ENCODE measurements at places on chromosomes 12 and 14. TPM values are rescaled to one million over a fixed set of nuclear protein-coding genes. Genes with fewer than 3 reads are reported as not detected.
A peak's percentile ranks its signal among the peaks of the same experiment; 100 is the strongest.

Gene SYCP3
- total RNA-seq: not detected

Gene MYO1H
- total RNA-seq: not detected

Gene NRXN3
- total RNA-seq: not detected

Gene NUP107
- 58.3 TPM for total RNA-seq

Gene RASAL1
- 3.1 TPM for total RNA-seq

Gene KCNJ8
- not detected for total RNA-seq

Gene MUCL1
- not detected for total RNA-seq

Gene CLEC4C
- not detected for total RNA-seq

Gene LHX5
- not detected for total RNA-seq

Gene CMA1
- not detected for total RNA-seq

Gene SRGAP1
- 0.10 TPM for total RNA-seq

Gene SMCO3
- not detected for total RNA-seq

Gene CNTN1
- total RNA-seq: not detected

- no peak for DNase-seq
Observed at GRCh38 chr14:71595441-71595840, 336.8 kb upstream of the RGS6 start.

DNA sequence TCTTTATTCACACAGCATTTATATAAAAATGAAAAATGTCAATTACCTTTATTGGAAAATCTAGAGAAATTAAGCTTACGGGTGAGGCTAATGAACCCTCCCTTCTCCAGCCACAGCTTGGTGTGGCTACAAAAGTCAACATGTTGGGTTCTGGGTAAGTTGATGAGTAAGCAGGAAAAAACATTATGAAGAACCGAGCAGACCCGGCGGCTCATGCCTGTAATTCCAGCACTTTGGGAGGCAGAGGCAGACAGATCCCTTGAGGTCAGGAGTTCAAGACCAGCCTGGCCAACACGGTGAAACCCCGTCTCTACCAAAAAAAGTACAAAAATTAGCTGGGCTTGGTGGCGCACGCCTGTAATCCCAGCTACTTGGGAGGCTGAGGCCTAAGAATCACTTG lies 10.9 kb downstream of the NAA25 start:
- DNase-seq: no peak

DNA sequence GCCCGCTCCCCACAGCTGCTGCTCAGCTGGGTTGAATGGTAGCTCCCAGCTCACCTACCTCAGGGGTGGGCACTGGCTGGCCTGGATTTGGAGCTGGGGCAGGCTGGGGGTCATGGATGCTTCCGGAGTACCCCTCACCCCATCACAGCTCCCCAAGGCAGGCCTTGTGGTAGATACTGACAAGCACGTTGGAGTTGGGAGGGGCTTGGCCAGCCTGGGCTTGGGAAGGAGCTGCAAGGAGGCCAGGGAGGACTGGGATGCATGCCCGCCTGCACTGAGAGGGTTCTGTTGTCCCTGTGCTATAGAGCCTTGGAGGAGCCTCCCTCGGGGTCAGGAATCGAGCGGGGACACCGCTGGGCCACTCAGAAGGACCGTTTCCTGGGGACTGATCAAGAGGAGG lies 14.2 kb downstream of the TMEM63C start:
- DNase-seq: peak; percentile 55

GRCh38 chr14:73741386-73741875 lies 27.2 kb upstream of the PNMA1 start:
- DNase-seq: no peak

DNA sequence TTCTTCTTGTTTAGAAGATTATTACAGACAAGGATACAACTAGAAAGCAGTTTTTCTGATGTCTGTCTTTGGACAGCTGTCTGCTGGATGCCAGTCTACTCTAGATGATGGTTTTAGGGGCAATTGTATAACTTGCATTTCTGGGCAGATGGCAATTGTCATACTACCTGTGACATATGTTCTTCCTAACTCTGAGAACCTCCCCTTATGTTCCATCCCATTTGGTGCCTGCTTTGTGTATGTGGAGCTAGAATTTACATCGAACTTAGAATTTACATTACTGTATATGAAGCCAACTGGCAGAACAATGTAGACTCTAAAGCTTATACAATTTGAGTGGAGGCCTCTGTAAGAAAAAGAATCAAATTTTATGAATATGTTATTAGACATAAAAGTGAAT lies 430.2 kb upstream of the SEL1L start:
- DNase-seq: no peak

- DNase-seq: no peak
Observed at GRCh38 chr14:25108291-25108690, 58.3 kb upstream of the STXBP6 start.

DNA sequence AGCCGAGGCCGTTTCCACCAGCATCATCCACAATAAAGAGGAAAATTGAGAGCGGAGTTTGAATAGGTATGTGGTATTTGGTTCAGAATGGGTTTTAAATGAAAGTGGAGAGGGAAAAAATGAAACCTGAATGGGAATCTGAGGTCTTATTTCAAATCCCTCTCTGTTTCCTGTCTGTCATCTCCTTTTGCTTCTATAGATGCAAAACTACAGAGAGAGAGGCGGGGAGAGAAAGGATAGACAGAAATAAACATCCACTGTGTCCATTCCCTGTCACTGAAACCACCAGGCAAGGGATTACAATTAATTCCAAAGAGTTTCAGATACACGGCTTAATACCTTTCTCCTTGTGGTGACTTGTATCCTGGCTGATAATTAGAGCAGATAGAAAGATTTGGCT lies 102.3 kb downstream of the DAD1 start:
- no peak for DNase-seq

- DNase-seq: no peak
Observed at GRCh38 chr12:2240984-2241383, 188.2 kb downstream of the CACNA1C start.

DNA sequence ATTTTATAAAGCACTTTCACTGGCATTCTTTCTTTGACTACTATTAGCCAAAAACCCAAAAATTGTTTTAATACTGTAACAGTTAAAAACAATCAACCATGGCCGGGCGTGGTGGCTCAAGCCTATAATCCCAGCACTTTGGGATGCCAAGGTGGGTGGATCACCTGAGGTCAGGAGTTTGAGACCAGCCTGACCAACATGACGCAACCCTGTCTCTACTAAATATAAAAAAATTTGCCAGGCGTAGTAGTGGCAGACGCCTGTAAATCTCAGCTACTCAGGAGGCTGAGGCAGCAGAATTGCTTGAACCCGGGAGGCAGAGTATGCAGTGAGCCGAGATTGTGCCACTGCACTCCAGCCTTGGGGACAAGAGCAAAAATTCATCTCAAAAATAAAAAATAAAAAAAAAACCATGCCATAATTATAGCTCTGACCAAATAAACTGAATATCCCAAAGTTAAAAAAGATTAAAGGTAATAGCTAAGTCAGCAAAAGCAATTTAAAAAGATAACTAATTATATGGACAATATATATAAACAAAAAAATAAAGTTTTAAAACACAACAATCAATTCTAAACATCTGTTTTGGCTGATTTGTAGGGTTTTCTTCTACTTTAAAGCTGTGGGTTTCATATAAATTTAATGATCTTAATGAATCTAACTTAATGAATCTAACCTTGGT lies 10.0 kb downstream of the SINHCAF start:
- no peak for DNase-seq

DNA sequence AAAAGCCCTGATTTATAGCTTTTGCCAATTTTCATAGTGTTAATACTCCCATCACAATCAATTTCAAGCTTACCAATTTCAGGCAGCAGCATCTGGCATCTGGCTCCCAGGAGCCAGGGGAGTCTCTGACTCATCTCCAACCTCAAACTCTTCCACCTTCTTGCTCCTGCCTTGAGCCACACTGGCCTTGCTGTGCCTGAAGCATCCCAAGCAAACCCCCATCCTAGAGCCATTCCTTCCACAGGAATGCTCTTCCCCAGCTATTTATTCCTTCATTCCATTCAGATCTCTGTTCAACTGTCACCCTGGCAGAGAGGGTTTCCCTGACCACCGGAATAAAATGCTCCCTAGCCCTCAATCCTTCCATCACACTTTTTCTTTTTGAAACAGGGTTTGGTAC lies 13.9 kb upstream of the PPP1CC start:
- DNase-seq: no peak

- peak; percentile 16 for DNase-seq
Observed at GRCh38 chr12:45268672-45269411, 52.9 kb downstream of the ANO6 start.

- DNase-seq: no peak
Observed at GRCh38 chr12:1108276-1108675, 117.3 kb downstream of the ERC1 start.

- DNase-seq: no peak
Observed at GRCh38 chr12:52645982-52646381, 6.0 kb downstream of the KRT2 start.

DNA sequence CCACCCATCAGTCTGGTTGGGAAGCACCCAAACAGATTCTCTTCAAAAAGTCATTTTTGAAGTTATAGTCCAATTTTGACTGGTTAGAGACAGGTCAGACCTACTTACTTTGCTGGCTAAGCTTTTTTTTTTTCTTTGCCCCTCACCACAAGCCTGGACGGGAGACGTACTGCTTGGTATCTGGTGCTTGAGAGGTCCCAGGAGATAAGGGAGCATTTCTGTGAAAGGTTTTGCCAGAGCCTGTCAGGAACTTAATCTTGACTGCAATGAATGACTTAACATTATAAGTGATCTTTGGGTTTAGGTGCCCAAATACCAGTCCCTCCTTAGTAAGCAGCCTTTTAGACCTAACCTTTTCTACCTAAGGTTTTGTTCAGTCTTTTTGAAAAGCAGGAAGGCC lies 6.3 kb downstream of the MTHFD1 start:
- DNase-seq: no peak

- no peak for DNase-seq
Observed at GRCh38 chr14:31418440-31418839, 1.9 kb downstream of the HEATR5A start.

GRCh38 chr14:59303216-59303615 lies 114.7 kb downstream of the DAAM1 start:
- no peak for DNase-seq

GRCh38 chr12:68963856-68964745 lies 31.1 kb upstream of the CPM start:
- DNase-seq: no peak

- DNase-seq: no peak
Observed at GRCh38 chr14:54866588-54866987, 36.0 kb downstream of the GCH1 start.

- no peak for DNase-seq
Observed at GRCh38 chr12:110307372-110307771, 26.3 kb downstream of the ATP2A2 start.

- no peak for DNase-seq
Observed at GRCh38 chr12:52914576-52915121, 9.8 kb upstream of the KRT8 start.

- DNase-seq: no peak
Observed at GRCh38 chr12:97597031-97597751, 134.6 kb downstream of the RMST start.

DNA sequence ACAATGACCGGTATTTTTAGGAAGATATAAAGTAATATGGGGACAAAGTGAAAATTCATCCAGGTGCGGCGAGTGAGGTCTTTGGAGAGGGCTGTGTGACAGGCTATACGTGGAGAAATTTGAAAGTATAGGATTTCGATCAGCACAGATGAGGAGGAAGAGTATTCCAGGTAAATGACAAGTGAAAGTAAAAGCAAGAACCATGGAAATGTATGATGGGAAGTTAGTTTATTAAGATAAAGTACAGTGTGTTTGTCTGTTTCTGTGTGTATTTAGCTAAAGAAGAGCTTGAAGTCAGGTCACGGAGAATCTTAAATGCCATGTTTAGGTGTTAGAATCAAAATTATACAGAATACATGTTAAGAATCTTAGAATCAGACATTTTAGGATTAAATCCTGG lies 239.0 kb downstream of the CPNE8 start:
- no peak for DNase-seq

- no peak for DNase-seq
Observed at GRCh38 chr12:88388566-88389540, 191.4 kb downstream of the KITLG start.

DNA sequence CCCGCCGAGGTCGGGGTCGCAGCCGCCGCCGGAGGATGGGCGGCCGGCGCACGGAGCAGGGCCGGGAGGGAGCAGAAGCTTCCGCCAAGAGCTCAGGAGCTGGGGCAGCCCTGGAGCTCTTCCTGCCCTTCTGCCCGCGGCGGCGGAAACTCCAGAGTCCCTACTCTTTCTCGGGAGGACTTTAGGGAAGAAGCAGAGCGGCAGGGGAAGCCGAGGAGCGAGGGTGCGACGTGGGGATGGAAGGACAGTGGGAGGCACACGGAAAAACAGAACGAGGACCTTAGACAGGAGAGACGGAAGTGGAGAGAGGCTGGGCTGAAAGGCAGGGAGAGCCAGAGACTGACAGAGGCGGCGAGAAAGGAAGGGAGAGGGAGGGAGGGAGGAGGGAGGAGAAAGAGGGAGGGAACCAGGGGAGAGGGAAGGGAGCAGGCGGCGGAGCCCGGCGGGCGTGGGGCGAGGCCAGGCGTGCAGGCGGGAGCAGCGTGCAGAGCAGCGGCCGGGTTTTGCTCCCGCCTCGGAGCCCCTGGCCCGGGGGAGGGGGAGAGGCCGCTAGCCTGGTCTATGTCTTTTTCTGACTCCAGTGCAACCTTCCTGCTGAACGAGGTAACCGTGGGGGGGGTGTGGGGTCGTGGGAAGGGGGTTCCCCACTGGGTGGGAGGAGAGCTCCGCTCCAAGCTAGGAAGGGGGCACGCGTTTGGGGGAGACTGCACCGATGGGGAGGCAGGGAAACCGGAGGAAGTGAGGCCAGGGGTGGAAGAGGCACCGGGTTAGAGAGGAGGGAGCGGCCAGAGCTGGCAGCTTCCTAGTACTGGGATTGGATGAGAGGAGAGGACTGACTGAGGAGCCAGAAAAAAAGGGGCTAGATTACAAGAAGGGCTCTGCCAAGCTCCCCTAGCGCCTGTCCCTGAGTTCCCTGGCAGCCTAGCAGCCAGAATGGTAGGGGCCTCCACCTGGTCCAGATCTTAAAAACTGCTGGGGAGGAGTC lies 2.9 kb upstream of the CACNB3 start:
- DNase-seq: peak; percentile 91

DNA sequence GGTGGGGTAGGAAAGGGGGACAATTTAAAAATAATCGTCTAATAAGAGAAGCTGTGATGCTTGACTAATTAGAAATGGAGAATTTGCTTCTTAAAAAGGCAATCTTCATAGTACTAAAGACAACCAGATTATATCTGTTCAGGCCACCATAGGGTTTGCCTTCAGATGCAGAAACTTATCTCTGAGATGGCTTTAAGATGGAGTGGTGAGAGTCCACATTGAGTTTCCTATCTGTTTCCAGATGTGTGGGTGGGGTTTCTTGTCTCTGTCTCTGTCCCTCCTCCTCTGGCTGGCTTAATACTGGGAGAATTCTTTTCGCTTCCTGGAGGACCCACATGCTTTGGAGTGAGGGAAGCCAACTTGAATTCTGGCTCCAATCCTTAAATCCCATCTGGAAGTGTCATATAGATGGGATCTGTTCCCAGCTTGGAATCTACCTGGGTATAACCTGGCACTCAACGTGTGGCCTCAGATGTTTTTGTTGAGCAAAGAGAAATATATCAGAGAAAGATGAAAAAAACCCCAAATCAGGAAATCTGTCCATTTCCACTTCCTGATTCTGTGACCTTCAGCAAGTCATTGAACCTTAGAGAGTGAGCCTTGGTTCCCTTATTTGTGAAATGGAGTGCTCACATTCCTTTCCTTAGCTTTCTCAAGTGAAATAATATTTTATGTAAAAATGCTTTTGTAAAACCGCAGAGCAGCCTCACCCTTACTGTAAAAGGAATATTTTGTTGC lies 66.4 kb downstream of the CHST11 start:
- peak; percentile 53 for DNase-seq

- peak; percentile 47 for DNase-seq
Observed at GRCh38 chr12:7017870-7018349, 366 bp downstream of the LPCAT3 start.

- no peak for DNase-seq
Observed at GRCh38 chr12:46660719-46661109, 165.1 kb downstream of the SLC38A4 start.

- no peak for DNase-seq
Observed at GRCh38 chr12:94261119-94261518, 112.7 kb downstream of the PLXNC1 start.
